ENCODE measurements at places on chromosomes 2 and 18.

DNA sequence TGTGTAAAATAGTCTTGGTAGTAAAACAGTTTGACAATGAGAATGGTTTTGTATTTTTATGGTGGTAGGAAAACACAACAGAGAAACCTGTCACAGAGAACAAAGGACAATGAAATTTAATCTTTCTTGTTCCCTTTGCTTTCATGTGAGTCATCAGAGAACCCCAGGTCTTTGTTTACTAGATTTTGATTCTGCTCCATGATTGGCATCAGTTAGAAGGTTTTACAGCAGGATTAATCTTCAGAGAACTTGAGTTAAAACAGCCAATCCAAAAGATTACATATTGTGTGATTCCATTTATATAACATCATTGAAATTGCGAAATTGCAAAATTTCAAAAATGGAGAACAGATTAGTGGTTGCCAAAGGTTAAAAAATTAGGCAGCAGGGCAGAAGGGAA lies 2.5 kb downstream of the APLF start:
- DNase-seq, result no peak

DNA sequence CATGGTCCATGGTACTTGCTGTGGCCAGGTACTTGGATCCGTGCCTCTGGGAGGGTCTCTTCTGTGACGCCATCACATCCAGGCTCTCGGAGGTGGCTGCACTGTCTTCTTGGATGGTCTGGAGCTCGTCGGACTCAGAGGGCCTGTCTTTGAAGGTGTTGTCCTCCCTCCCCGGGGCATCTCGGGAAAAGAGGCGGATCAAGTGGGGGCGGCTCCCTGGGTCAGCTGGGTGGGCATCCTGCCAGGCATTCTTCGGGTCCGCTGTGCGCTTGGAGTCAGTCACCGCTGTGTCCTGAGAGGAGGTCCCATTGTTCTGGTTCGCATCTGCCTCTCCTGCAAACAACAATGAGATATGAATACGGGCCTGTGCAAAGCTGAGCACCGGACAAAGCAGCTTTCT lies 115.6 kb downstream of the MBP start:
- no peak for DNase-seq

DNA sequence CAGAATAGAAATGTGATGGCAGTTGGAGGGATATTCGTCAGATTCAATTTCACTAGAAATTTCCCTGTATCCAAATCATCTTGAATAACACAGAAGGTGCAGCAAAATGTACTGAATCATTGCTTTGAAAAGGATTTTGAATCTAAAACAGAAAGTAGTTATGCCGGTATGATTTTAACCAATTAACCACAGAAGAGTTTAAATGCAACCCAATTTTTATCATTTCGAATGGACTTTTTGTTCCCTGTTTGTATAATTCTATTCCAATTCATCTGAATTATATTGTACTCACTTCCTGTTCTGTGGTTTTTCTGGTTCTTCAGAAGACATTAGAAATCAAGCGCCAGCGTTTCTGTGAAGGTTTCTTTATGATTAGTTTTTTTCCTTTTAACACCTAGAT lies 190.4 kb downstream of the MYO3B start:
- DNase-seq, result no peak

DNA sequence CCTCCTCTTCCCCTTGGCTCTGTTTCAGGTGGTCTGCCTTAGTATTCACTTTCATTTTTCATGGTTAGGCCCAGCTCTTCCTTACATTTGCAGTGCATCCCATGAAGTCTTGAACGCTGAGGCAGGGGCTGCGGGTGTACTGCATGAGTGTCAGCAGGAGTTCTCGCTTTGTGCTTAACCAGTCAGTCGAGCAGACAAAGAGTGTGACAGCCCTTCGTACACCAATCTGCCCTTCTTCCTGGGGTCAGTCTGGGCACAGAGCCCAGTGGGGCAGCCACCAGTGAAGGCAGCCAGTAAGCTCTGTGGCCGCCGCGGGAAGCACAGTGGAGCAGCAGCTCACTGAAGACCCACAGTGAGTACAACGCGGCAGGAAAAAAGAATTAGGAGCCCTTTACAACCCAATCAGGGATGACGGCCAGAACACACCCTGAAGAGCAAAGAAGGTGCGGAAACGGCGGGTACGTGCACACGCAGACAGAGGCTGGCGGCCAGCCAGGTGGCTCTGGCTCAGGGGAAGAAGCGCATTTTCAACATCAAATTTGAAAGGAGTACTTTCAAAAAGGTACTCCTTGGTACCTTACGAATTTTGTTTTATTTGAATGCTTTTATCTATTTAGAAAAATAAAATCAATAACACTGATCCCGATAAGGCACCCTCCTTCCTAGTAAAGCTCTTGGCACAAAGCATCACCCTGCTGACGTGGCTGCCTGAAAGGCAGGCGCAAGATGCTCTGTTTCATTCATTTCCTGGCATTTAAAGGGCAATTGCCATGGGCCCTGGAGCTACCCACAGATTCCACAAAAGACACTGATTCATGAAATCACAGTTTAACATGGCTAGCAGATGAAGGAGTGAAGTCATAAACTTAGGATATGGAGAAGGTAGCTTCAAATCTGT lies 47.0 kb upstream of the SEMA4C start:
- DNase-seq, result peak; percentile 75

DNA sequence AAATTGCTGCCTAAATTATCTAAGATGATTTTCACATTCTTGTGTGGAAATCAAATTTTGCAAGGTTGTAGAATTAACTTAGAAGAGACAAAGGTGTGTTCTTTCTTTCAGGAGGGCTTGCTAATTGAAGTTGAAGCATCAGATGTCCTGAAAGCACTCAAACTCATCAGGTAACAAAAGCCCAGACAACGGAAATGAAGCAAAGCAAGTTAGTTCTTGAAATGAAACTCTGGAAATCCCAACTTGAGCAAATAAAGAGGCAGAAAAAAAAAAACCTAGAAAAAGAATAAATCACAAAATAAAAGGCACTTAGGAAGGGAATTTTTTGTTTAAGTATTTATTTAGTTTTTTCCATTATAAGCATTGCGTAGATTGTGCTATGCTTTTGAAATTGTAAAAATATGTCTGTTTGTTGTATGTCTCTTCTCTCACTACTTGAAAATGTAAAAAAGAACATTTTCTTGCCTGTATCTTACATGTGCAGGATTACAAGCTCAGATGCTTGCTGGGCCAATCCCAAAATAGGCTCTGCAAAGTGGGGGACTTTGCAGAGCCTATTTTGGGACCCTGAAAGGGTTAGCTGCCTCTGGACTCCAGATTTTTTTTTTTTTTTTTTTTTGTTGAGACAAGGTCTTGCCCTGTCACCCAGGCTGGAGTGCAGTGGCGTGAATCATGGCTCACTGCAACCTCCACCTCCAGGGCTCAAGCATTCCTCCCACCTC lies 46.7 kb downstream of the FAM161A start:
- DNase-seq, result no peak

Measured in NCI-H2029 (cell line).